ENCODE measurements at places on chromosomes 16 and 17. TPM values are rescaled to one million over a fixed set of nuclear protein-coding genes. Genes with fewer than 3 reads are reported as not detected.

Gene PYY
- not detected for total RNA-seq

Gene CCL3
- total RNA-seq, result 197 TPM

Gene OR4D1
- total RNA-seq, result not detected

Gene IL17C
- not detected for total RNA-seq

Gene NPW
- 1.3 TPM for total RNA-seq

Gene CCL4L2
- total RNA-seq, result 11.1 TPM

Gene PRSS33
- total RNA-seq, result not detected

Gene SARM1
- 28.6 TPM for total RNA-seq

Gene CHST6
- total RNA-seq, result 1.9 TPM

Gene RASL10B
- total RNA-seq, result 0.05 TPM

GRCh38 chr17:44801880-44802279 lies 28.2 kb downstream of the GJC1 start:
- DNase-seq, result no peak

DNA sequence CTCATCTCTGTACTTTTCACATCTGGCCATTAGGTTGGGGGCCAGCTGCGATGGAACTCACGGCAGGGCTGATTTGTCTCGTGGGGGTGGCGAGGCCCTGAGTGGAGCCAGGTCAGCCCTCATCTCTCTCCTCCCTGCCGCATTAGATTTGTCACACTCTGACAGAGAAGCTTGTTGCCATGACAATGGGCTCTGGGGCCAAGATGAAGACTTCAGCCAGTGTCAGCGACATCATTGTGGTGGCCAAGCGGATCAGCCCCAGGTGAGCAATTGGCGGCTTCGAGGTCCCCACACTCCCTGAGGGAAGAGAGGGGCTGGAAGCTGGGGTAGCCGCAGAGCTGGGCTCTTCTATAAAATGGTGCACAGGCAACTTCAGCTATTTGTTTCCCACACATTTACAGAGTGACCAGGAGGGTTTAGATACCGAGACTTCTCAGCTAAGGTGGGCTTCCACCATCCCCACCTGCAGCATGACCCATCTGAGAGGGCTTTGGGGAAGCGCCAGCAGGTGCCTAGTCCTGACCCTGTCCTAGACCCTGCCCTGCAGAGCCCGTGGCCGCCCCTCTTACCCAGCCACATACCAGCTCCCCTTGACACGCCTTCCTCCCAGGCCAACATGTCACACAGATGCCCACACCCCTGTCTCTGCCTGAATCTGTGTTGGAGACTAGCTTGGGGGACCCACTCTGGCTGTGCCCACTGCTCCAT lies 8.4 kb downstream of the TMEM98 start:
- DNase-seq, result no peak

GRCh38 chr17:76264425-76264754 lies 758 bp upstream of the UBALD2 start:
- no peak for DNase-seq

GRCh38 chr16:66988197-66988788 lies at the start of gene CES4A:
TSS of gene CES4A (plus strand) at chr16:66988589. CDS start at chr16:66988773, 184 bp downstream.
- DNase-seq, result no peak

GRCh38 chr17:9090641-9091096 lies 69.4 kb downstream of the NTN1 start:
- DNase-seq, result no peak

DNA sequence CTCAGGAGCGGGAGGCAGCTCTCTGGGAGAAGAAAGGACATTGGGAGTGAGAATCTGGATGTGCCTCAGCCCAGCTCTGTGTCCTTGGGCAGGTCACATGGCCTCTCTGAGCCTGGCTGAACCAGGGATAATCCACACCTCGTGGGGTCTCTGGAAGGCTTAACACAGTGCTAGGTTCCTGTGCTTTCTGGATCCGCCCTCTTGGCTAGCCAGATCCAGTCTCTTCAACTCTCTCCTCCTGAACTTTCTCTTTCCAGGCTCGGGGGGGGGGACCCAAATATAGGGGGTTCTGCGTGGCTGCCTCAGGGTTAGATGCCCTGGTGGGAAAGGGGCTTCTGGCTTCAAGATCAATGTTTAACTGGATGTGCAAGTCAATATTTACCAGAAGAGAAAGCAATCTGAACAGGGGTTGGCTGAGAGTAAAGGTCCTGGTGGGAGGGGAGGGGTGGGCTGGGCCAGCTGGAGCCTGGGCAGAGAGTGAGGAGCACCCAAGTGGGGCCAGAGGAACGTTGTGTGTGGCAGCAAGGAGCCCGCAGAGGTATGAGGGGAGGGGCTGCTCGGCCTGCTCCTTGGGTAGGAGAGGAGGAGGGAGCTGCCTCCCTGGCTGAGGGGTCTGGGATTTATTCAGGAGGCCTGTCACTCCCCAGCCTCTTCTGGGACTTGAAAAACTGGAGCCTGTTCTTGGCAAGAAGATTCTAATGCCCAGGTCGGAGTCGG lies at the start of gene SERPINF2:
TSS of gene SERPINF2 (plus strand) at position 501 of the 717 bp plus-strand sequence. CDS start 2,125 bp downstream, outside the sequence.
- DNase-seq, result no peak
